H4 (cell line): ENCODE measurements at places on chromosomes 1 and 21. TPM values are rescaled to one million over a fixed set of nuclear protein-coding genes. Genes with fewer than 3 reads are reported as not detected.

DNA sequence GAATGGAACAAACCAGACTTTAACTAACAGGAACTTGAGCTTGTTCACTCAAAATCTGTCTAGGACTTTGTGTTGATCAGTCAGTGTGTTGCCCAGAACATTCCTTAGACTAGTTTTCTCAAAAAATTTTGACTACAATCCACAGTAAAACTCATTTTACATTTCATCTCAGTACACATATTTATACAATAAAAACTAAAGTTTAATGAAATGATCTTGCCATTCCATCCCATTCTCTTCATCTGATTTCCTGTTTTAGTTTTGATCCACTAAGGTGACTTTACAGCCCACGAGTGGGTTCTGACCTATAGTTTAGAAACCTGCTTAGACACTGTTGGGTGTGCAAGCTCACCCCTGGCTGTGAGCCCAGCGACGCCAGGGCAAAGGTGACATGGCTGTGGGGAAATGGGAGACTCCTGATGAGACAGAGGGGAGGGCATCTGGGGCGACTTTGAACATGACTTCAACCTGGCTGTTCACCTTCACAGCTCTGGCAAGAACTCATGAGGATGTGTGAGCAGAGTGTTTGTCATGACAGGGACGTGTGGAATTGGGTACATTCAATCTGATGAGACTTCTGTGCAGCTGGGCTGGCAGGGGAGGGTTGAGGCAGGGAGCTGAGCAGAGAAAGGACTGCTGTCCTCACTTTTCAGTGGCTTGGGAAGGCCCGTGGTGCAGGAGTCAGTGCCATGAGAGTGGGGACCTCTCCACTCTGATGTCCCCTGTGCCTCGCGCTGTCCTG is 40.6 kb downstream of the LHX4 start:
- DNase-seq, result no peak

DNA sequence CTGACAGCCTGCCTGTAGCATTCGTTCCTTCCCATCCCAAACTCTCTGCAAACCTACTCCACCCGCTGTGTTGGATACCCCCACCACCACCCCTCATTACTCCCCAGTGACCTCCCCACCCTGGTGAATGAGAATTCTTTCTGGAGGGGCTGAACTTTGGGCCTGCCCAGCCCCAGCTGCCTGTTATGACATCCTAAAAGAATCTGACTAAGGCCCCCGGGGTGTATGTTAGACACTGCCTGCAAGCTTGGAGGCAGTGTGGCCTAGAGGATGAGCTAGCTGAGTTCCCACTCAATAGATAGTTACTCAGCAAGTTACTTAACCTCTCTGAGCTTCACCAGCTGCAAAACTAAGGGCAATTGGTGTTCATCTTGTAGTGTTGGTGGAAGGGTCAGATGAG is 110.2 kb upstream of the FGGY start:
- no peak for DNase-seq

Gene LMOD1
- total RNA-seq, result 0.10 TPM in 1 of 2 replicates, not detected in the other

GRCh38 chr1:221602830-221603229 is 139.1 kb downstream of the DUSP10 start:
- no peak for DNase-seq

Gene KIAA1614
- total RNA-seq, result not detected in 2 replicates

Gene SLC45A1
- total RNA-seq, result 0.31 TPM in 1 of 2 replicates, not detected in the other

DNA sequence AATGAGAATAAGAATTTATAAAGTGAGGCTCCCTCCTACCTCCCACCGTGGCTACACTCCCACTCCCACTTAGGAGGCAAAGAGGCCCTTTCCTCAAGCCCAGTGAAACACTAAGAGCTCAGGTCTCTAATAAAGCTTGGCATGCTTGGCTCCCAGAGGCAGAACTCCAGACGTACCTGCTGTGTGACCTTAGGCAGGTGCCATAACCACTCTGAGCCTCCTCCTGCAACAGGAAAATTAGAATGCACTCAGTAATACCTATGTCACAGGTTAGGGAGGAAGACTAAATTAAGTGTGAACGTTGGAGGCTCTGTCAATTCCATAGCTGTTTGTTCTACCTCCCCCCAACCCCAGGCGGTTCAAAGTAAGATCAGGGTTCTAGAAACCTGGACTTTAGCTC is 16.5 kb upstream of the SLC26A9 start:
- DNase-seq, result no peak

Gene AGRN
- total RNA-seq, result 37.0 and 52.1 TPM in 2 replicates

DNA sequence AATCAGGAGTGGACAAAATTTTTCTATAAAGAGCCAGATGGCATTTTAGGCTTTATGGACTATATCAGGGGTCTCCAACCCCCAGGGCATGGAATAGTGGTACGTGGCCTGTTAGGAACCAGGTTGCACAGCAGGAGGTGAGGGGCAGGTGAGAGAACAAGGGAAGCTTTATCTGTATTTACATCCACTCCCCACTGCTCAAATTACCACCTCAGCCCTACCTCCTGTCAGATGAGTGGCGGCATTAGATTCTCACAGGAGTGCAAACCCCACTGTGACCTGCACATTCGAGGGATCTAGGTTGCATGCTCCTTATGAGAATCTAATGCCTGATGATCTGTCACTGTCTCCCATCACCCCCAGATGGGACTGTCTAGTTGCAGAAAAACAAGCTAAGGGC is 13.9 kb downstream of the PHTF1 start:
- no peak for DNase-seq

Gene IGSF5
- 0.04 and 0.19 TPM in 2 replicates for total RNA-seq

Gene ATP13A2
- 9.8 and 17.5 TPM in 2 replicates for total RNA-seq

- DNase-seq, result no peak
Measured at GRCh38 chr1:157773493-157774350, 3.2 kb downstream of the FCRL2 start.

DNA sequence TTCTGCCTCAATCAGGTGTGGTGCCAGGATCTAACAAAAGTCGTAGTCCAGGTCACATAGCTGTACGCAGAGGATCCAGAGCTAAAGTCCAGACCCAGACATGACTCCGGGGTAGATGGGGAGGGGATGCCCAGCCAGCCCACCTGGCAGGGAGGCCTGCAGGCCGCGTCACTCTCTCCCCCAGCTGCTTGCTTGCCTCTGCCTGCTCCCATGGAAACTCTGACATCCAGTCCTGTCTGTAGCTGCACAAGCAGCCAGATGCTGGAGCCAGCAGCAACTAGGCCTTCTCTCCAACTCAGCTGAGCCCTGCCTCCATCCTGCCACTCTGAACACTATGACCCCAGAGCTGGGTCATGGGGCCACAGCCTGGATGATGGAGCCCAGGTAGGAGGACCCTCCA is 8.1 kb downstream of the COL8A2 start:
- DNase-seq, result no peak

- no peak for DNase-seq
Measured at GRCh38 chr1:222047366-222047765, 305.5 kb upstream of the DUSP10 start.

DNA sequence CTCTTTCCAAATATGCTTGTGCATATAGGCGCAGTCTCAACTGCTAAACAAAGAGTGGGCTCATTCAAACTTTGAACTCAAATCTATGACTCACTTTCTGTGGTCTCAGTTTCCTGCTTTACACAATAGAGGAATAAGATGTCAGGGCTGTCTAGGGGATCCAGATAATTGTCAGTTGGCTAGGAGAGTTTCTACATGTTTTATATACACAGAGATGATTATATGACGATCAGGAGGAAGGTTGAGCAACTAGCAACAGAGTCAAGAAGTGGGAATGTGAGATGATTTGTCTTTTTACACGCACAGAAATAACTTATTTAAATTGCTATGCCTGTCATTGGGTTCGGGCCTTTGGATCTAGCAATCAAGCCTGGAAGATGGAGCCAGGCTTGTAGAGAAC is 299.4 kb upstream of the LYPLAL1 start:
- DNase-seq, result peak; percentile 78

Gene MFAP2
- 14.1 and 15.8 TPM in 2 replicates for total RNA-seq

Gene ILDR2
- total RNA-seq, result 5.9 and 7.0 TPM in 2 replicates

DNA sequence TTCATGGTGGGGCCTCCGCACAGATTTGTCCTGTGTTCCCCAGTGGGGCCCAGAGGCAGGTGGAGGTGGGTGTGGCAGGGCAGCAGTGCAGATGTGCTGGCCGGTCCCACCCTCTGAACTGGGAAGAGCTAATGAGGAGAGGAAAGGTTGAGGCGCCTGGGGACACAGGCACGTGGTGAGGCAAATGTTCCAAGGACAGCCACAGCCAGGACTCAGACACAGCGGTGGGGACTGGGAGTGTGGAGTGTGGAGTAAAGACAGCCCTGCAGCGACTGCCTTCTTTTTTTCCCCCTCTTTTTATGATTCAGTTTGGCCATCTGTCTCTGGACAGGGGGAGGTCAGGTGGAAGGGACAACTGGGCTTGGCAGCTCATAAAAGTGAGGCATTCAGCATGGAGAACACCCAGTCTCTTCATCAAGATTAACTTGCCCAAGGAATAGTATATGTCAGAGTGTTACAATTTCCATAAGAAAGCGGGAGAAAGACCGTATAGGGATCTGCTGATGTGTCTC is 104.2 kb upstream of the GCLM start:
- no peak for DNase-seq

GRCh38 chr1:21922090-21923013 is 14.8 kb downstream of the HSPG2 start:
- DNase-seq, result no peak

- DNase-seq, result no peak
Measured at GRCh38 chr1:27015260-27015659, 2.6 kb upstream of the TENT5B start.

Gene HSD11B1
- total RNA-seq, result 0.08 TPM in 1 of 2 replicates, not detected in the other

- DNase-seq, result no peak
Measured at GRCh38 chr1:236063551-236063918, 1.4 kb downstream of the NID1 start.

DNA sequence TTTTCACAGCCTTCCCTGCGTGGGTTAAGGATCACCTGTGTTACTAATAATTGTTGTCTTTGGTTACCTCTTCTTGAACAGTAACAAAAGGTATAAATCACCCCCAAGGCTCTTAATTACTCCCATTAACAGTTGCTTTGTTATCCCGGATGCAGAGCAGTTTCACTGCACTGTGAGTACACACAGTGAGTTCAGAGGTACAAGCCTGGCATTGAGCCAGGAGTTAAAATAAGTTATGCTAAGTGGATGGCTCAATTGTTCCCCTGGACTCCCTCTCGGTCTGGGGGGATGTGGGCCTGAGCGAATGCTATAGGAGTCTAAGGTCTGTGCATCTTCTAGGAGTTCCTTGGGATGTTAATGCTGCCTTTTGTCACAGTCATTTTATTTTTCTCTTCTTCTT is 258.3 kb downstream of the ATG4C start:
- no peak for DNase-seq

DNA sequence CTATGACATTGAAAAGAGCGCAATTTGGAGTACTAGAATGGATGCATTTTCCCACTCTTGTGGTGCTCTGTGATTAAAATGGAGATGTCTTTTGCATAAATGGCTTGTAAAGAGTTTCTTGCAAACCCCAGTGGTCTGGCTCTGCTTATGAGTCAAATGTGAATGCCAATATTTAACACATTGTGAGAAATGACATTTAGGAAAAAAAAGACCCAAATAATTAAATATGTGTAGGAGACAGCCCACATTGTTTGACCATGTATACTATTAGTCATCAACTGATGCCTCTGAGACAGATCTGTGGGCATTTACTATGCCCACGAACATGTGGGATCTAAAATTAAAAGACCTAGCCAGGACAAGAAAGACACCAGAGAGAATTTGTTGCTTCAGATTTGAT is 22.2 kb upstream of the RUNX1 start:
- DNase-seq, result no peak

DNA sequence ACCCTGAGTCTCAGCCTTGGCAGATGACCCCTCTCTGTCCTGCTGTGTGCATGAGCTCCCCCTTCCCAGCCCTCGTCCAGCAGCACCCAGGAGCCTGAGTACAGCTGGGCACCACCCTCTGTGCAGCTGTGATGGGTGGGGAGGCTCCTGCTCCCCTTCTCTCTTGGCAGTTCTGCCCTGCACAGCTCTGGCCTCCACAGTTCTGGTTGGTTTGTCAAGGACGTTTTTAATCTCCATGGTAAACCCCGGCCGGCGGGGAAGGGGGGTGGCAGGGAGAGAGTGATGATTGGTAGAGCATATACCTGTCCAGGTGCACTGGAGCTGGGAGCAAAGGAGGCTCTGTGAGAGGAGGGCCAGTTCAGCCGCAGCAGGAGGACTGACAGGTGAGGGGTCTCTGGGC is at the start of gene CLCNKA:
Gene CLCNKA (plus strand): TSS at position 356 of the 400 bp plus-strand sequence. CDS start 584 bp downstream, outside the sequence.
- DNase-seq, result no peak

DNA sequence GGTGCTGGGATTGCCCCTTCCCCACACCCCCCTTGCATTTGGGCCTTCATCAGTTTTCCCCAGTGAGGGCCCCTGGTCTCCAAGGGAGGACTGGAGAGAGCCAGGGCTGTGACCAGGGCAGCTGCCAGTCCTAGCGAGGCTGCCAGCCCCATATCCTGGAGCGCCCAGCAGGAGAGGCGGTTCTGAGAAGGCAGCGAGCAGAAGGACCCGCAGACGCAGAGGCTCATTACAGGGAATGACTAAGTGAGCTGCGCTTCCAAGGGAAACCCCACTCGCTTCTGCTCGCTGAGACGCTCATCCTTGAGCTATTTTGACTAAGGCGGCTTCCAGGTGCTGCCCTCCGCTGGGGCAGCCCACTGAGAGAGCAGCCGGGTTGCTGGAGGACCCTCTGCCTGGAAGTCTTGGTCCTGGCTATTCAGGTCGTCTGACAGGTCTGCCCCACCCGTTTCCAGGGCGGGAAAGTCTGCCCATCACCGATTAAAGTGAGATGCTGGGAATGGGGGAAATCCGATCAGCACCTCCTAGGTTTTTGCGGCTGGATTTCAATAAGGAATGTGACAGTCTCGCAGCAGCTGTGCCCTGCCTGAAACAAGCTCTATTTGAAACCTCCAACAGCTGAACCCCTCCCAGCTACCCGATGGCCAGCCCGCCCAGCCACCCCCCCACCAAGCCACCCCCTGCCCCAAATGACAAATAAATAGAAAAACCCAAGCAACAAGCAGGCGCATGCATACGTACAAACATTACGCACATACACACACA is 2.8 kb downstream of the KCNN3 start:
- DNase-seq, result peak; percentile 74

Gene SPRR2G
- total RNA-seq, result not detected in 2 replicates

GRCh38 chr1:8281843-8282509 is 35.9 kb upstream of the SLC45A1 start:
- no peak for DNase-seq

DNA sequence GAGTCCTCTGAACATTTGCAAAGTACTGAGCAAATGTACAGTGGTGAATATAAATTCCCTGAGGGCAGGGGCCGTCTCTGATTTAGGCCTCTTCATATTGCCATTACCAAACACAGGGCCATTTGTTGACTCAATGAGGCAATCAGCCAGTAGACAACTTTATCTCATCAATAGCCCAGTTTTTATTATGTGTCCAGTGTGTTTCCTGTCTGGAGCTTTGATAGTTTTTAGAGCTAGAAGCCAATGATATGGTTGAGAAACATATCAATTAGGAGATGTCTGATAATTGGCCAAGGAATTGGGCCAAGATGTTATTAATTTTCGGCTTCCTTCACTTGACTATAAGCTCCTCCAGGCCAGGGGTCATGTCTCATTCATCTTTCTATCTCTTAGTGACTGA is 163.0 kb downstream of the ROR1 start:
- no peak for DNase-seq

GRCh38 chr1:202692959-202693555 is 17.2 kb downstream of the SYT2 start:
- peak; percentile 48 for DNase-seq

Gene INAVA
- total RNA-seq, result 0.55 and 1.1 TPM in 2 replicates

GRCh38 chr1:157517016-157517415 is 35.3 kb downstream of the FCRL5 start:
- no peak for DNase-seq
